NCI-H2081 (cell line): ENCODE measurements at places on chromosomes 12 and 14.

DNA sequence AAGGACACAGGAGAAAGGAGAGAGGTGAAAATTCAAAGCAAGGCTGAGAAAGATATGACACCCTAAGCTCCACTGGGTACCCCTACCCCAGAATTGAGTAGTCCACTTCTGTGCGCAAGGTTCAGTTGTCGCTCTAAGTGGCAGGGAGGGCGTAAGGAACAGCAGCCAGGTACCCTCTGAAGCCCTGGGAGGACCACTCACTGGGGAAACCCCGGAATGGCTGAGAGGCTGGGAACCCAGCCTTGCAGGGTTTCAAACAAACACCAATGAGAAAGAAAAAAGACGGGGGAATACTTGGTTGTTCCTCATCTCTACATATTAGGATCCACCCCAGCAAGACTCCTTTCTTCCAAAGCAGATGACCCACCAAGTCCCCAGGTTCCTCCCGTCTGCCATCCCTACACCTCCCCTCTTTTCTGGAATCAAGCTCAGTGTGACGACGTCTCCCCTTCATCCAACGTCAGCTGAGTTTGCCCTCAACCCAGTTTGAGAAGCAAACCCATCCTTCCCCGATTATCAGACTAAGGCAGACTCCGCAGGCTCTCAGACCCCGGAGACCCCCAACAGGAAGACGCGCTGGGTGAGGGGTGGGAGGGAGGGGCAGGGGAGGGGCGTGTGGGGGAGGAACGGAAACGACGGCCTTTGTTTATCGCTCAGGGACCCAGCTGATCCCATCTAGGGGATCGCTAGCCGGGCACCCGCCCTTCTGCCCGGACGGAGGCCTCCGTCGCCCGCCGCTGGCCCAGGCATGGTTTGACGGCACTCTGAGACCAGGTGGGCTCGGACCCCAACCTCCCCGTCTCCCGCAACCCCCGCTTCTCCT, 795 bp downstream of the LMBR1L start:
- DNase-seq: no peak

- DNase-seq: peak; percentile 45
Observed at GRCh38 chr12:130818635-130819576, 20.1 kb downstream of the STX2 start.

GRCh38 chr14:34935488-34935887, 47.3 kb upstream of the SRP54 start:
- no peak for DNase-seq

DNA sequence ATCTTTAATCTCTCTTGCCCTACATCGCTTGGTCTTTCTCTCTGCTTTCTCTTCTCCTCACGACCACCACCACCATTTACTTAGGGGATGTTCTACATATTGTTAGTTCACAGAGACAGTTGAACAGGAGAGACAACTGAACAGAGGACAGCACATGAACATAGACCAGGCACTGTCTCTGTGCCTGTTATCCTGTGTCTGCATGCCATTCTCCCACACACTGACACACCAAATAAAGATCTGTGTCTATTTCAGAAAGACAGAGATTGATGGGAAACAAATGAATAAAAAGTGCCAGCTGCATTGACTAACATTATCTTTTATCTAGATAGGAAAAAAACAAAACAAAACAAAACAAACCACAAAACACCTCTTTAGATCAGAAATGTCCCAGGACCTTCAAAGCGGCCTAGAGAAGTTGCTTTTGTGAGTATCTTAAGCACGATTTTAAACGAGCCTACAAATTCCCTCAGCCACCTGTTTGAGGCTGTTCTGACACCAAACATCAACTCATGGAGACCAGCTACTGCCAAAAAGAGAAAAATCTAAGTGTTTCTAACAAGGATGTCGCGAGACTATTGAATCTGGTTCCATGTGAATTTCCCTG, 77.6 kb upstream of the PARP11 start:
- DNase-seq: no peak

- no peak for DNase-seq
Observed at GRCh38 chr12:40614923-40615322, 77.3 kb upstream of the CNTN1 start.

DNA sequence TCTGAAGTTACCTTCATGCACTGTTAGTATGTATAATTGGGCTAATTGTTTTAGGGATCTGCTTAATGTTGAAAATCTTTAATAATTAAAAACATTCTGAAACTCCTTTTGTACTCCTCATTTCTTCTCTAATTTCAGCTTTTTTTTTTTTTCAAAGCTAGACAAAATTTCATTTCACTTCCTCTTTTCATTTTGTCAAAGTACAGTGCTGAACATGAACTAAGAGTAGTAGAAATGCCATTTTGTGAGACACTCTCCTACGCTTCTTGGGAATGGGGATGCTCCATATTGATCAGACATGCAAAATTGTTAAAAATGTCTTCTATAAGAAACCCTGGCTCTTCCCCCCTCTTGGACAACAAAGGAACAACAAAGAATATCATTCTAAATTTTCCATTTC, 1.7 kb downstream of the ABCD2 start:
- DNase-seq: no peak

DNA sequence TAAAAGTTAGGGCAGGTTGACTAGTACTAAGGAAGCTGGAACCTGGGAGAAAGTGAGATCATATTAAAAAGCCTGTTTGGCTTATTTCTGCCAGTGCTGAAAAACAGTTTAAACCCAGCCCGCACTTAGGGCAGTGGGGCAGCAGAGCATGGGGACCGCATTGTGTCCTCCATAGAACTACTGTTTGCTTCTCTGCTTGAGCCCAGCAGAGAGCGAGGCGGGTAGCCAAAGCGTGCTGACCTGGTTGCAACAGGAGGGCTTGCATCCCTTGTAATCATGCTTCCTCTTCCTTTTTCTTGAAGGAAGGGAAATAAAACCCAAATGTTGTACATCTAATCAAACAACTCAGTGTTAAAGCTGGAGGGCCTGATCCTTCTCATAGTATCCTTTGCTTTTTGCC, 82.5 kb upstream of the HOXC13 start:
- no peak for DNase-seq

DNA sequence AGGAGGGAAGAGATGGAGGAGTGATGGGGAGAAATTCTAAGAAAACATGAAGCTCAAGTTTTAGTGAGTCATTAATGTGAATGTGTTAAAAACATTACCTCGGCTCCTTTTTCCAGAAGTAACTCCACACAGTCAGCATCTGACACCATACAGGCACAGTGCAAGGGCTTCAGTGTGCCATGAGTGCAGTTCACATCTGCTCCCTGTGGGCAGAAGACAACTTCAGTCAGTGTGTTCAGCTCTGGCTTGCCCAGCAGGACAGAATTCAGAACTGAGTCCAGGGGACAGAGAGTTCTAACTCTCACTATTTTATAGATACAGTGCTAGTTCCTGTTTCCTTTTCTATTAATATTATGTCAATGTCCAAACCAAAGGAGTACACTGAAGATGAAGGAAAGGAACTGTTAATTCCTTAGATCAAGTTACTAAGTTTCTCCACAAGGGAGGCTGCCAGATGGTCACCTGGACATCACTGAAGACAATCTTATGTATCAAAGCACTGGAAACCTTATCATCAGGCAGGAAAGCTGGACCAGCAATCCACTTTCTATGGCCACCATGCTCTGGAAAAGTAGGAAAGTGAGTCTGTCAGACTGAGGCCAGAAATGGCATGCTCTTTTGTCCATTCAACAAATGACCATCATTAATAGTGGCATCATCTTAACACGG, 6.1 kb downstream of the ASB8 start:
- DNase-seq: no peak

DNA sequence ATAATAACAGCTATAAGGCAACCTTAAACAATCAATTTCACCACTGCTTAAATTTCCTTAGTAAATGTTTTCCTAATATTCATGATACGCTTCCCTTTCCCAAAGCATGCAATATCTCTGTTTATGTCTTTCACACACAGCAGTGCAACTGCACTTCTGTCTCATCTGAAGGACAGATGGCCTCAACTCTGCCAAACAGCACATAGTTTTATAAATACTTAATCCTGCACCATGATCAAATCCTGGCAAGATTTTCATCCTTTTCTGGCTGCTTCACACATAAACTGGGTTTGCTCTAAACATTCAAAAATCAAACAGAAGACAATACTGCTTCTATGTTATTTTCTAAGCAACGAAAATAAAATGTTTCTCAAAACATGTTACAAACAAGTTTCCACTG, 266.3 kb downstream of the ITPR2 start:
- DNase-seq: no peak

- DNase-seq: no peak
Observed at GRCh38 chr14:57008534-57008933, 198.3 kb upstream of the OTX2 start.

- no peak for DNase-seq
Observed at GRCh38 chr12:109719123-109720022, 5.7 kb downstream of the FAM222A start.

DNA sequence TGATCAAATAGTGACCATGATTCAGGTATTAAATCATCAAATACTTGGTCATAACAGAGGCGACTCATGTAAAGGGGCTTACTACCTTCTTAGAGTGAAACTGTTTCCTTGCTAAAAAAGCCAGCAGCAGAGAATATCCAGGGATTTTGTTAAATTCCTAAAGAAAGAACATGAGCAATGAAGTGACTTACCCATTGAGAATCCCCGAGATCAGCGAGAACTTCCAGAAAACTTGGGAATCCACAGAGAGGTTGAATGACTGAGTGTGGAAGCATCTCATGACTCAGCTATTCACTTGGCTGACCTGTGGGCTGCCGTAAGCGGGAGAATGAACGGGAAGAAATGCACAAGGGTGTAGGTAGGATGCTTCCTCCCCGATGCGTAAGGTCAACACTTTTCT, 85.3 kb upstream of the KCNA1 start:
- no peak for DNase-seq

DNA sequence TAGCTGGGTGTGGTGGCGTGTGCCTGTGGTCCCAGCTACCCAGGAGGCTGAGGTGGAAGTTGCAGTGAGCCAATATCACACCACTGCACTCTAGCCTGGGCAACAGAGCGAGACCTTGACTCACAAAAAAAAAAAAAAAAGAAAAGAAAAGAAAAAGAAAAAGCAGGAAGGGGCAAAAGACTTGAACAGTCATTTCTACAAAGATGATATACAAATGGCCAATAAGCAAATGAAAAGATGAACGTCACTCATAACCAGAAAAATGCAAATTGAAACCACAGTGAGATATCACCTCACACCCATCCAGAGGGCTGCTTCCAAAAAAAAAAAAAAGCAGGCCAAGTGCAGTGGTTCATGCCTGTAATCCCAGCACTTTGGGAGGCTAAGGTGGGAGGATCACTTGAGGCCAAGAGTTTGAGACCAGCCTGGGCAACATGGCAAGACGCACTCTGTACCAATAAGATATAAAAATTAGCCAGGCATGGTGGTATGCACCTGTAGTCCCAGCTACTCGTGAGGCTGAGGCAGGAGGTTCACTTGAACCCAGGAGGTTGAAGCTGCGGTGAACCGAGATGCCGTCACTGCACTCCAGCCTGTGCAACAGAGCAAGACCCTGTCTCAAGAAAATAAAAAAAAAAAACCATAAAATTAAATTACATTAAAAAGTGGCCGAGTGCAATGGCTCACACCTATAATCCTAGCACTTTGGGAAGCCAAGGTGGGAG, 20.5 kb downstream of the UBC start:
- DNase-seq: no peak

DNA sequence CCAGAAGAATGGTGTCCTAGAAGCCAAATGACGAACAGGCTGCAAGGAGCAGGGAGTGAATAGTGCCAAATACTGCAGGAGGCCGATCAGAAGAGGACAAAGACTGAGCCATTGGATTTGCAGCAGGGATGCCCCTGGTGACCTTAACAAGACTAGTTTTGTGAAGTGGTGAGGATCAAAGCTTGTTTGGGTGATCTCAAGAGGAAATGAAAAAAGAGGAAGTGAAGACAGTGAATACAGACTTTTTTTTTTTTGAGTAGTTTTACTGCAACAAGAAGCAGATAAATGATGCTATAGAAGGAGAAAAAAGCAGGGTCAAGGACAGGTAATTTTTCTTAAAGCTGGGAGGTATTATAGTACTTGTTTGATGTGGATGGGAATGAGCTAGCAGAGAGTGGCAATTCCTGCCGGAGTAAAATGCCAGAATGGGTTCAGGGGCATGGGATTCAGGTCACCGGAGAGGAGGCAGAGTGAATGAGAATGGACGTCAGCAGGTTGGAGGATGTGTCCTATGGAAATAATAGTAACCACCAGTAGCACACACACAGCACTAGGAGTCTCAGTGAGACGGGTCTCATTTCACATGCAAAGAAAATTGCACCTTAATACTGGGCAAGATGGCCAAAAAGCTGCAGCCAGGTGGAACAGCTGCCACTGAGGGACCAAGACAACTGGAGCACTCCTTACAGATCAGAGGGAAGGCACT, 345.8 kb upstream of the CCDC196 start:
- DNase-seq: no peak

DNA sequence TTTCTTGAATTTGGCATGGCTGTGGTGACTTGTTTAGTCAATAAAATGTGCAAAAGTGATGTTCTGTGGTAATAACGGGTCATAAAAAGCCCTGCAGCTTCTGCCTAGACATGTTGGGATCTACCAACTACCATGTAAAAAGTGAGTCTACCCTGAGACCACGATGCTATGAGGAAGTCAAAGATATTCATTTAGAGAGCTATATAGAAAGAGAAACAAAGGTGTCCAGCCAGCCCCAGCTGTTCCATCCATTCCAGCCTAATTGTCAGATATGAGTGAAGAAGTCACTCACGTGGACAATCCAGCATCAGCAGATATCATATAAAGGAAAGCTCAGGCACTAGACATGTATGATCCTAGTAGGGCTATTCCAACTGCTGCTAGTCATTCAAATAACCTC, 117.2 kb upstream of the SSTR1 start:
- no peak for DNase-seq

GRCh38 chr12:54053751-54054741, at the start of gene HOXC4:
HOXC4 (plus strand) TSS chr12:54053835; CDS start chr12:54053923, 88 bp downstream.
- DNase-seq: no peak

- DNase-seq: no peak
Observed at GRCh38 chr12:112176321-112177010, 51.1 kb downstream of the TRAFD1 start.

DNA sequence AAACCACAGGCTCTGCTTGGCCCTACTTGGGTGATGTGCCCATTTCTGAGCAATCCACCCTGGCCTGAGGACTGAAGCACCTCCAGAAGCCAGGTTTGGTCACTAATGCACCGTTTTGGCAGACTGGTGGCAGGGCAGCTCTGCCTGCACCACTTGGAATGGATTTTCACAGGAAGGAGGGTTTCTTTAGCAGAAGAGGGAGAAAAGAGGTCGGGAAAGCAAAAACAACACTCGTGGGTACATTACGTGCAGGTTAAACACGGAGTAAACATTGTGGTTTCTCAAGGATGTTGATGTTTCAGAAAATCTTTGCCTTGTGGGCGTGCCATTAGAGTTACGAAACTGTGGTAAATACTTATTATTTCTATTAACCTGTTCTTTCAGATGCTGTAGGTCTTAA, 70.8 kb downstream of the KCNA5 start:
- no peak for DNase-seq

- DNase-seq: peak; percentile 61
Observed at GRCh38 chr12:124898200-124898922, 16.1 kb downstream of the UBC start.

DNA sequence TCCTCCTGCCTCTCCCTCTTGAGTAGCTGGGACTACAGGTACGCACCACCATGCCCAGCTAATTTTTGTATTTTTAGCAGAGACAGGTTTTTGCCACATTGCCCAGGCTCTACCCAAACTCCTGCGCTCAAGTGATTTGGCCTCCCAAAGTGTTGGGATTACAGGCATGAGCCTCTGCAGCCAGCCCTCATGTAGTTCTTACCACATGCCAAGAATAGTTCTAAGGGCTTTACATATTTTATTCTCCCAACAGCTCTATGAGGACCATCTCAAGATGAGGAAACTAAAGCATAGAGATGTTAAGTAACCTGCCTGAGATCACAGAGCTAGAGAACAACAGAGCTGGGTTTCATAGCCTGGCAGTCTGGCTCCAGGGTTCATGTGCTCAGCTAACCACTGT, 37.9 kb upstream of the ALDH2 start:
- DNase-seq: no peak
